ENCODE measurements at places on chromosomes 3 and 15.
A peak's percentile ranks its signal among the peaks of the same experiment; 100 is the strongest.

DNA sequence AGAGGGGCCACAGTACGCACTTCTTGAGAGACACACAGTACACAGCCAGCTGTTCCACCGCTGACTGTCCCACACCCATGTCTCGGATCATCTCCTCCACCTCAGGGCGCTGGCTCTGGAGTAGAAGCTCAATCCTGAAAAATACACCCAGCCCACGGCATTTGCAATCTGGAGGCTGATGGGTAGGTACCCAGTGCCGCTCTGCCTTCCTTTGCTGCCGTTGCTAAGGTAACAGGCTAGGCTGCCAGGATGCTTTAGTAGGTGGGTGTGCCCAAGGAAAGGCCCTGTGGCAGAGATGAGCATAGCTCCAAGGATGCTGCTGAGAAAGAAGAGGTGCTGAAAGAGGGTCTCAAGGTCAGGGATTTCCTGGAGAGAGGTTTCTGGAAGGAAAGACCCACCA lies 14.6 kb downstream of the TRAIP start:
- no peak for DNase-seq

GRCh38 chr15:58738046-58738707 lies 11.3 kb downstream of the ADAM10 start:
- no peak for DNase-seq

DNA sequence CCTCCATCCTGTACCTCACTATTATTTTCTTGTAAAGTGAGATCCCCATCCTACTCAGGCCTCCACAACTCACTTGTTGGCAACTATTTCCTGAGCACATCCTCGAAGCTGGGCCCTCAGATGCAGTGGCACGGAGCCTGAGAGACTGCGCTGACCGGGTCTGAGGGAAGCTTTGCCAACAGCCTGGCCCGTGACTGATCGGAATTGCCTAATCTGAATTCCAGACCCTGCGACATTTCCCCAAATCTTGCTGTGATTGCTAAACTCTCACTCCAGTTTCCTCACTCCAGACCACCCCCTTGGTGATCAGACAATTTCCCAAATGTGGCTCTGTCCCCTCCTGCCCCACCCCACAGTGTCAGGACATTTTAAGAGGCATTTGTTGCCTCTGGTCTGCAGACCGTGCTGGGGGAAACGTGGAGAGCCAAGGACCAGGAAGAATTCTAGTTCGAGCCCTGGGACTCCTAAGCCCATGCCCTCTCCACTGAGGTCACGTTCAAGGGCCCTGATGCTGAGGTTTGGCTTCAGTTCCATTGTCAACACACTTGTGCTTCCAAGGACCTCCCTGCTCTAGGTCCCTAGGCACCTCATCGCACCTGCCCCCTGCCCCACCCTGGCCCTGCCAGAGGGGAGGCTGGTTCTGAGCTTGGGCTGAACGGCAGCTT lies 22.8 kb downstream of the KLHL25 start:
- no peak for DNase-seq

- no peak for DNase-seq
Observed at GRCh38 chr3:104832530-104832929, 534.2 kb upstream of the ALCAM start.

GRCh38 chr15:58043192-58043903 lies 22.2 kb downstream of the ALDH1A2 start:
- peak; percentile 10 for DNase-seq

DNA sequence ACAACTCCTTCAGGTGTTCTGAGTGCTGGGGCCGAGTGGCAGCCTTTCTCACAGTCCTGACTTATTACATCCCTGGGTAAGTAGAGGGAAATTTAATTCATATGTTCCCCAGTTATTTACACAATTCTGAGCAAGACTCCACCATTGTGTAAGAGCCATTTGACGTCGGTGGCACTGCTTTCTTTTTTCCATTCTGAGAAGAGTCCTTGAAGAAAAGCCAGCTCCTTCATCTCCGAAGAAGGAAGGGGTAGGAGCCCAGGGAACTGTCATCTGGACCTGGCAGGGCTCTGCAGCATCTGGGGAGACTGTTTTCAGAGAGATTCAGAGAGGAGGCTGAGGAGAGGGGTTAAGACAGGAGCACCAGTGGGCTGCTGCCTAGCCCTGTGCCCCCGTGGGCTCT lies 22.6 kb upstream of the MASP1 start:
- DNase-seq: no peak

GRCh38 chr15:90083419-90083818 lies 18.8 kb downstream of the IDH2 start:
- DNase-seq: no peak

- DNase-seq: peak; percentile 84
Observed at GRCh38 chr3:190205739-190206138, 85.0 kb upstream of the P3H2 start.

DNA sequence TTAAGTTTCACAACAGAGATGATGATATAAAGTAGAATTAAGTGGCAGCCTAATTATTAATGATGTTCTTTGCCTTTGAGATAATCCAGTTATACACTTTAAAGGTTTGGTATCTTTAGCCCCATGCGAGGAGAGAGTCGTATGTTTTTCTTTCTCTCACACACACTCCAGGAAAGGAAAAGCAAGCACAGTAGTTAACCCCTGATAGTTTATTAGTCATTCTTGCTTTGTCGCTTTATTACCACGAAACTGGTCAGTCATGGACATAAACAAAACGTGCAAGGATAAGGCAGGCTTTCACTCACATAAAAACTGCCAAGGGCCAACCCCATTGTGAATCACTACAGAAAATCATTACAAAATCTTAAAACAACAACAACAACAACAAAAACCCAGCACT lies 866.9 kb downstream of the FHIT start:
- no peak for DNase-seq

DNA sequence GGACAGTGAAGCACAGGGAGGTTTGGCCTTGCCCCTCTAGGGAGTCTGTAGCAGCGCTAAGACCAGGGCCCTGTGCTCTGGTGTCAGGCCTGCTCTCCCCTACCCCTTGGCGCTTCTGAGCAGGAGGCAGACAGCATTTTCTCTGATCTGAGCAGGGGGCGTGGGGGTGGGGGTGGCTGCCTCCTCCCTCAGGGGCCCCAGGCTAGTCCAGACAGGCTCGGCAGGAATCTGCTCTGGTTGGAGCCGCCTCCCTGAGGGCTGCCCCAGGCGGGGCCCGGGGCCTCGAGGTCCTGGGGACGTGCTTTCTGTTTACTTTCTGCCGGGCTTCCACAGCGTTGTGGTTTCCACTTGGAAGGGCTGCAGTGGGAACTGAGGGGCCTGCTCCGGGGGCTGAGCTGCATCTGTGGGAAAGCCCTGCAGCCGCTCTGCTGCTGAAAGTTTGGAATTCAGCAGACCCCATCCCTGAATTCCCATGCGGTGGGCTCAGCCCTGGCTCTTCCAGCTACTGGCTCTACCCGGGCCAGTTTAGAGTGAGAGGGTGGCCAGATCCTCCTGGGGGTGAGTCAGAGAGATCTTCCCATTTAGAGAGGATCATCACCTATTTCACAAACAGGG lies 105.4 kb downstream of the LINGO1 start:
- no peak for DNase-seq

DNA sequence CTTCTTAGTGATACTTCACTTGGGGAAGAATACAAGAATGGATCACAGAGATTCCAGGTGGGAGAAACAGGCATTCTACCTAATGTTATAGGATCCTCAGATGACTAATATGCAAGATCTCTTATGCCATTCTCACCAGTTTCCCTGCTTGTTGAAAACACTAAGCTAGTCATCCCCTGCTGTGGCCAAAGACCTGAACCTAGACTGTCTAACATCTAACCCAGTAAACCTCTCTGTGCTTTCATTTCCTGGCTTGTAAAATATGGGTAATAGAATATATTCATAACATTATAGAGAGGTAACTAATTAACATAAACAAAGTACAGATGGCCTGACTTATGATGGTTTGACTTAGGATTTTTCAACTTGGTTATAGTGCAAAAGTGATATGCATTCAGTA lies 776.3 kb downstream of the TUSC7 start:
- no peak for DNase-seq

DNA sequence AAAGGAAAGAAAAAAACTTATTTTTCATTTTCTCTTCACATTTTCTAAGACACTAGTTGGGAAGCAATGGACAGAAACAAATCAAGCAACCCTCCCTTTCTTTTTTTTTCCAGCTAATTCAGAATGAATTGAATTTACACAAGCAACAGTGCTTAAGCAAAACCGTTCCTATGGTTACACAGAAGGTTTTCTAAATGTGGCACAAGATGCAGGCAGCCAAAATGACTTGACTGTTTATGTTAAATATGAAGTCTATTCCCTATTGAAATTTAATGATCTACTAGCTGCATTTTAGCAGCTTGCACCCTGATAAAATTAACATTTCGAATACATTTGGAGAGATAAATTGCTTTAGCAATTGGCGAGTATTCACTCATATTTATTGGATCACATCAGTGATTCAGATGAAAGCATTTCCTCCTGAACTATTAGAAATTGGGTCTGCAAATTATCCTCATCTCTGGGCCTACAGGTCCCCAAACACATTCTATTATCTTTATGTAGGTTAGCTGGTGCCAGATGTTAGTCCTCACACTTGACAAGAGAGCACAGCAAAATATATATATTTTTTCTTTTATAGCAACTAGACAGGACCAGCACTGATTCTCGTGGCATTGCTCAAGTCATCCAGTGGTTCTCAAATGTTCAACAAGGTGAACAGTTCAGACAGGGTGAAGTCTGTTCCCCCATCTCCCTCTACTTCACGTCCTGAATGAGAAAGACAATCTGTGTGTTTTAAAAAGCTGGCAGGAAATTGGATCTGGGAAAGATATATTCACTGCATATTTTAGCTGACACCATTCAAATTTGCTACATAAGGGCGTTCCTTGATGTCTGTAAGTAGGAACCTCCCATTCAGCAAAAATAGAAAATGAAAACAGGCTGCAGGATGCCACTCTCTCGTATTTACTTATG lies 463.6 kb upstream of the KCNMB2 start:
- no peak for DNase-seq

GRCh38 chr3:15318661-15319060 lies 13.7 kb downstream of the SH3BP5 start:
- DNase-seq: no peak

DNA sequence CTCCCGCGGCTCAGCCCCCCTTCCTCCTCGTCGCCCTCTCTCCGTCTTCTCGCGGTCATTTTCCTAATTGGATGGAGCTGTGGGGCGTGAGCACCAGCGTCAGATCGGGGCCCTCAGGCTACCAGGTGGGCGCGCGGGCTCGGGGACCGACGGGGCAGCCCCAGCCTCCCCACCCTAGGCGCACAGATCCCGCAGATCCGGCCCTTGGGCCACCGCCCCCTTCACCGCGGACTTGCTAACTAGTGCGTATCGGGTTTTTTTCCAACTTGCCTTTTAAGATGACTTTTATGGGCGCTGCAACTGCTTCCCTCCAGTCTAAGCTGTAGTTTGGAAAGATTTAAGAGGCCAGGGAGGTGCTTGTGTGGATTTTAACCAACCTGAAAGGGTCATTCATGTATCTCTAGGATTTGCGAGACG lies 1.3 kb downstream of the ZNF710 start:
- DNase-seq: no peak

DNA sequence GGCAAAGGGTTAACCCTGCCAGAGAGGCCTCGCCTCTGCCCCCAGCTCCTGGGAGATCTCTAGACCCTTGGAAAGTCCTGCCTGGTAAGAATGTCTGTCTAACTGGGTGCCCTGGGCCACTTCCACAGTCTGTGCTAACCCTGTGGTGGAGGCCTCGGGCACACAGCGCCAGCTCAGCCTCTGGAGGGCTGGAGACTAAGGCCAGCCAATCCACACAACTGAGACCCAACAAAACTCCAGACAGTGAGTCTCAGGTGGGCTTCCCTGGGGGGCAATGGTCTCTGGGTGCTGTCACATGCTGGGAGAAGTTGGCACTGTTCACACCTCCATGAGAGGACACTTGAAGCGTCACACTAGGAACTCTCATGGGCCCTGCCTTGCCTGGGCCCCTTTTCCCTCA lies 19.5 kb downstream of the ZXDC start:
- no peak for DNase-seq

- DNase-seq: no peak
Observed at GRCh38 chr3:144165482-144165881, 193.9 kb downstream of the DIPK2A start.

GRCh38 chr3:101963902-101964362 lies 114.6 kb downstream of the NFKBIZ start:
- DNase-seq: no peak

GRCh38 chr3:197204736-197205135 lies 93.7 kb downstream of the DLG1 start:
- DNase-seq: no peak

GRCh38 chr3:12829886-12830784 lies 11.2 kb downstream of the RPL32 start:
- DNase-seq: no peak

- DNase-seq: no peak
Observed at GRCh38 chr15:33506781-33507296, 196.1 kb downstream of the RYR3 start.

DNA sequence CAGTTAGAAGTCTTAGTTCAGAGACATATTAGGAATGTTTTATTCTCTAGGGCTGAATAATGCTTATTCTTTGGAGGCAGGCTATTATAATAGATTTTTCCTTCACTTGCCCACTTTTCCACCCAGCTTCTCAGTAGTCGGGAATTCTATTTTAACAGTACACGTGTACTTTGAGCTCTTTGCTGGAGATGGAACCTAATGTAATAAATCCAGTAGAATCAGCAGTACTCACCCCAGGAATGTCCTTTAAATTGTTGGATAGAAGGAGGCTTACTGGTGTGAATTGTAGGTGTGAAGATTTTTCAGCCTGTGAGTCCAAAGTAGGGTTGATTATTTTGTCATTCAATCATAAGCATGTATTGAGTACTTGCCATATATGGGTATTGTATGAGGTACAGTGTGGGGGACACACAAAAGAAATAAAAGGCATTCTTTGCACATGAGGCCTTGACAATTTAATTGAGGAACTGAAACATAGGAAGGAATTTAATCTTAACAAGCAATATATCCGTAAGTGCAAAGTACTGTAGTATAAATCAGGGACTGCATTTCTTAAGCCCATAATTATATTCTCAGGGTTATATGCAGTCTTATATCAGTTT lies 29.5 kb upstream of the MGA start:
- no peak for DNase-seq

DNA sequence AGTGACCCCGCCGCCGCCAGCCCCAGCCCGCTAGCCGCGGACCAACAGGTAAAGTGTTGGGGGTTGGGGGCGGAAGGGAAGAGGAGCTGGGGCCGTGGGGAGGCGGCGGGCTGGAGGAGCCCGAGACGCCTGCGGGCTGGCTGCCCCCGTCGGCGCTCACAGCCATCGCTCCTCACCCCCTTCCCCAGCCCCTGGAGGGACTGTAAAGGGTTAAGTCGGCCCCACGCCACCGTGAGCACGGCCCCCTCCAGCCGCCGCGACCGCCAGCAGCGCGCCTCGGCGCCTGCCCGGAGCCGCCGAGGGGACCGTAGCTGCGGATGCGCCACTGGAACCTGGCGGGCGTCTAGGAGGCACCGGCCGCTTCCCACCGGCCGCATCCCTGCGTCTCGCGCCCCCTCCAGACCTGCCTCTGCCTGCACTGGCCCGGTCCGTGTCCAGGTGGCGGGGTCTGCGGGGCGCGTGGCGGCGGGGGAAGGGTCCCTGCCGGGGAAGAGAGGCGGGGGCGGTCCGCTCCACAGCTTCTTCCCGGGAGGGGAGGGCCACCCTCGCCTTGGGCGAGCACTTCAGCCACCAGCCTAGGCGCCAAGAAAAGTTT lies 522 bp downstream of the MED12L start:
- no peak for DNase-seq

All from RCC 7860 (cell line).